ENCODE measurements at places on chromosomes 4 and X.

- no peak for DNase-seq
Measured at GRCh38 chr4:83170952-83171399, 56.4 kb upstream of the PLAC8 start.

DNA sequence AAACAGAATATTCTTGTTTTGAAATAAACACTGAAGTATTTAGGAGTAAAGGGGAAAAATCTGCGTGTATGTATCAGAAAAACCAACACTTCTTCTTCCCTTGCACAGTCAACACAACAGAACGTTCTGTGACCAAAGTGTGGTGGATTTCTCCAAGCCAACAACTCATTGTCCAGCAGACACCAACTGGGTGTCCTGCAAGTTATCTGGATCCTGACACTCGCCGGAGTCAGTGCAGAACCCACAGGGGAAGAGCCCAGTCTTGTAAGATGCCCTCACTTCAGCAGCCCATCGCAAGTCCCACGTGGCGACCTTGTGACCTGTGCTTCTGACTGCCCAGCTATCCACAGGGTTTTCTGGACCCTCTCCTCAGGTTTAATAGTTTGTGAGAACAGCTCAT, 630.7 kb upstream of the ZFP42 start:
- no peak for DNase-seq

- DNase-seq: no peak
Measured at GRCh38 chr4:76744241-76744921, 153.6 kb downstream of the SOWAHB start.

DNA sequence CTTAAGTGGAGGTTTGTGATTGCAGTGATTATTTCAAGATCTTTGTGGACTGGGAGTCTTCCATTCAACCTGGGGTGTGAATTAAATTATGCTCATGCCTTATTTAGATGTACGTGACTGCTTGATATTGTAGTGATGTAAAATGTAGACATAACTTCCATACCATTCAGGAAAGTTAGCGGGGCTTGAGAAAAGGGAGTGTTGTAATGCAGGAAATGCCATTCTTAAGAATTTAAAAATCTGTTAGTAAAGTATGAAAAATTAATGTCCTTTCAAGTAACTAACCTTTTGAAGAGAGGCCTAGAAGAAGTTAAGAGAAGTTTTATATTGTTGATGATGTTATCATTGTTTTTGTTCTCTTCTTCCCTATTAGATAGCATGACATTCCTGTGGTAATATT, 318.2 kb downstream of the CCSER1 start:
- no peak for DNase-seq

DNA sequence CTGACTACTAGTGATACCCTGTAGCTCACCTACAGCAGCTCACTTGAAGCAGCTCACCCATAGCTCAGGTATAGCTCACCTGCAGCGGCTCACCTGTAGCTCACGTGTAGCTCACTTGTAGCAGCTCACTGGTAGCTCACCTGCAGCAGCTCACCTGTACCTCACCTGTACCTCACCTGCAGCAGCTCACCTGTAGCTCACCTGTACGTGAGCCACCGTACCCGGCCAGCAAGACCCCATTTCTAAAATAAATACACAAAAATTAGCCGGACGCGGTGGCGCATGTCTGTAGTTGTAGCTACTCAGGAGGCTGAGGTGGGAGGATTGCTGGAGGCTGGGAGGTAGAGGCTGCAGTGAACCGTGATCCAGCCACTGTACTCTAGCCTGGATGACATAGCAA, 30.6 kb downstream of the SHOX start:
- DNase-seq: no peak

- DNase-seq: no peak
Measured at GRCh38 chr4:89101256-89102161, 9.8 kb upstream of the TIGD2 start.
